ENCODE measurements at places on chromosomes 12 and 14.

GRCh38 chr12:96502477-96502876 is 13.1 kb downstream of the CFAP54 start:
- no peak for DNase-seq

DNA sequence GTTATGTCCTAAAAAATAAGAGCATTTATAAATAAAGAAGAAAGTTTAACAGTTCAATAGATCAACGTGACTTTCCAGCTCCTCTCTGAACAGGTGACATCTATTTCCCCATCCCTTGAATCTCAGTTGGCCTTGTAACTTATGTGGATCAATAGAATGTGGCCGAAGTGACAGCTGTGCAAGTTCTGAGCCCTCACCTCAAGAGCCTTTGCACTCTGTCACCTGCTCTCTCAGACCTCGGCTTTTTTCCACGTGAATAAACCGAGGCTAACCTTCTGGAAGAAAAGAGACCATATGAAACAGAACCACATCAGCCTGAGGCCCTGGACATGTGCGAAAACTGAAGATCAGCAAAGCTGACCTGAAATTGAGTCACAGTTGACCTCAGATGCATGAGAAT is 253.0 kb downstream of the DAD1 start:
- no peak for DNase-seq

GRCh38 chr12:51357374-51358047 is 11.0 kb upstream of the CELA1 start:
- no peak for DNase-seq

DNA sequence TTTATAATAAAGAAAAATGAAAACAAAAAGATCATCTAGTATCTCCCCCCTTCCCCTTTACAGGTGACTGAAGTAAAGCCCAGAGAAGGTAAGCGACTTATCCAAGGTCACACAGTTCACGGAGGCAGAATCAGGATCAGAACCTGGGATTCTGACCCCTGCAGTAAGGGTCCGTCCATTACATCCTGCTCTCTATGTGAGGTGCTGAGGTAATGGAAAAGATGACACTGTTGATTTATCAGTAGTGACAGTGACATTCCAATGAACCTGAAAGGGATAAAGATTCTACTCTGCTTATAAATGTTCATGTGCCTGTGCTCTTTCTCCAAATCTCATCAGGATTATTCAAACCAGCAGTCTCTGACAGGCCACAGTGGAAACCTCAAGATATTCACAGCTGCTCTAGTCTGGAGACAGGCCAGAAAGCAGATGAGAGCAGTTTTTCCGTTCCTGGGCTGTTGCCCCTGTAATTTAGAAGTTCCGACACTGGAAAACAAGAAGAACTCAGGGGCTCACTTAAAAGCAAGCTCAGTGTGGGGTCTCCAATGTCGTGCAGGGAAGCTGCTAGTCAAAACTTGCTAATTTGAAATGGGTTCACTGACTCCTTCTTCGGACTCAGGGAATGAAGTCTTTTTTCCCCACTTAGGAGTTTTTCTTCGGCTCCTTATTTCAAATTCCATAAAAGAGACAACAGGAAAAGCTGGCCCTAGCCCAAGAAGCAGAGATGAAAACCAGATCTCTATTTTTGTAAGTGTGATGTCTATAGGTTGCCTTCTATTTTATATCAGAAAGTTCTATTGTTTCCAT is 131.8 kb upstream of the EEA1 start:
- no peak for DNase-seq

DNA sequence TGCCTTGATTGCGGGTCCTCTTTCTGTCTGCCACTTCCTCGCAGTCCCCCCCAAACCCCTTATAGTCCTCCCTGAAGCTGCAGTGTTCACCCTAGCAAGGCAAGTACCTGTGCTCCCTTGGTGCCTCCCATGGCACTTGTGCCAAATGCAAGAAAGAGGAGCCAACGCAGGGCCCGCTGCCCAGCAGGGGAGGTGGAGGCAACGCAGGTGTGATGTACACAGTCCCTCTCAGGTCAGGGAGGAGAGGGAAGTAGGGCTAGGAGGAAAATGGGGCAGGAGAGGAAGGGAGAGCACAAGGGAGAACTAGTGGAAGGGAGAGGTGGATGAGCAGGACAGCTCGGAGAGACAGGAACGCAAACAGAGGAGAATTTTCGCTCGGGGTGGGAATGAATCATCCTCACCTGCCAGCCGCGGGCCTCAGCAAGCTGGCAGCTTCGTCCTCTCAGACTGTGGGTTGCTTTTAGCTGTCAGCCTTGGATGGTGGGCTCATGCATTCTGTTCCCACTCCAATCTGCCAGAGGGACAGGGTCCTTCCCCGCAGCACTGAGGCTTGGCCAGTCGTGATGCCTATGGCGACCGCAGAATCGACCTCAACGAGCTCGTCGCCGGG is 357.0 kb downstream of the CACNA1C start:
- no peak for DNase-seq

DNA sequence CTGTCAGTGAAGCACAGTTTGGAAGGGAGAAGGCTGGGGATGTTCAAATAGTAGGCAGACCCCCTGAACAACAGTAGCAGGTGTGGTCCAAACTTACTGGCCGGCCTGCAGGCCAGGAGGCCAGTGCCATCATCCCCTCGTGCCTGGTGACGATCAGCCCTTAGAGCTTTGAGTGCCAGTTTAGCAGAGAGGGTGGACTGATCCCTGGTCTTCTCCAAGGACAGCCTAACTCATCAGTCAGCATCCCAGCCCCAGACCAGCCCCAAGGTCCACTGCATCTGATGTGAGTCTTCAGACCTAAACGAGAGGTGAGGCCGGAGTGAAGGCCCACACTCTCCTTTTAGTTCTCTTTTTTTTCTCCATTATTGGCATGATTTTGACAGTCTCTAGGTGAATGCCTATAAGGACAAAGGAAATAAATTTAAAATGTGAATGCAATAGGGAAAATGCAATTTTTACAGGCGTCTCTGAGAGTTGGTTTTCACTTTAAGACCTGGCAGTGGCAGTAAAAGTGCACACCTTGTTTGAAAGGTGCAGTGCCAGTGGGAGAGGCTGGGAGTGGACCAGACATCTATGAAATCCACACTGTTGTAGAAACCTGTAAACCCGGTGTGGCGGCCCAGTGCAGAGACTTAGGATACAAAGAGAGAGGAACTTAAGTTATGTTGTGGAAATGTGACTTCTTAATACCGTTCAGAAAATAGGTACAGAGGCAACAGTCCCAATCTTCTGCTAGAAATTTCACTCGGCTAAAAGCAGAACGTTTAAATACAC is 311.2 kb downstream of the CACNA1C start:
- no peak for DNase-seq

GRCh38 chr12:102806110-102806509 is 110.9 kb downstream of the PAH start:
- DNase-seq = no peak

DNA sequence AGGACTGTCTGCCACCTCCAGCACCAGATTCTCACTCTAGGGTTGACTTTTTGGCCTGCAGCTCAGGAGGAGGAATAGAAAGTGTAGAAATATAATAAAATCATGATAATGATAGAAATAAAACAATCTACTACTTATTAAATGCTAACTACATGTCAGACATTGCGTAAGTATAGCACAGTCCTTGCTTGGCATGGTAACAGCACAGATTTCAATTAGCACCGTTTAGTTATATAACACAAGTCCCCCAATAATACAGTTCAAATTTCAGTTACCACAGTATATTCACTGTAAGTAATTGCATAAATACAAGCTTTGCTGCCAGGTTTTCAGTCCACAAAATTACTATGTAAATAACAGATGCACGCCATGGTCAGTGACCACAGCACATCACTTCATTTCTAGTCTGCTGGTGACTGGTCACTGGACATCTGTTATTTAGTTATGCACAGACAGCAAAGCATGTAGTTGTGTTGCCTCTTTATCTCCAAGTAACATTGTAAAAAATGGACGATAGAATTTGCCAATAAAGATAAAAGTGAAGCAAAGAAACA is 6.5 kb upstream of the GLT8D2 start:
- no peak for DNase-seq

DNA sequence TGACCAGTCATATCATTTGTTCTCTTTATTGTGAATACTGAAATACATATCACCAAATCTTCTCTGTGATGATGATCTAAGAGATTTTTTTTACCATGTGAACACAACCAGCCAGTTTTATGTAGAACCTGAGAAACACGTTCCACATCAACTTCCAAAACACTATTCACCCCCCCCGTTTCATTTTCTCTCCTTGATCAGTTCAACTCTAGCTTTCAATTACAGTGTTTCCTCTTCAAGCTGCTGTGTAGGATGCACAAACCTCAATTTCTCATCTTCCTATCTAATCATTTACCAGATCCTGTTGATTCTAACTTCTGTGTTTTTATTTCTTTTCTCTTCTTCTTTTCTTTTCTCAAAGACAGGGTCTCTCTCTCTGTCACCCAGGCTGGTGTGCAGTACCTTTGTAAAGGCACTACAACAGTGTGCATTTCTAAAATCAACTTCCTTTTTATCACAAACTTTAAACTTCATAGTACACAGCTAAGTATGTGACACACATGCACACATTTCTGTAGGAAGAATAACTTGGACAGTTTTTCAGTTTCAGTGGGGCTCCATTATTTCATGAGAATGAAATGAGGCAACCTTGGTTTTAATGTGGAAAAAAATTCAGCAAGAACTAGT is 149.9 kb upstream of the FBXO33 start:
- DNase-seq = no peak

DNA sequence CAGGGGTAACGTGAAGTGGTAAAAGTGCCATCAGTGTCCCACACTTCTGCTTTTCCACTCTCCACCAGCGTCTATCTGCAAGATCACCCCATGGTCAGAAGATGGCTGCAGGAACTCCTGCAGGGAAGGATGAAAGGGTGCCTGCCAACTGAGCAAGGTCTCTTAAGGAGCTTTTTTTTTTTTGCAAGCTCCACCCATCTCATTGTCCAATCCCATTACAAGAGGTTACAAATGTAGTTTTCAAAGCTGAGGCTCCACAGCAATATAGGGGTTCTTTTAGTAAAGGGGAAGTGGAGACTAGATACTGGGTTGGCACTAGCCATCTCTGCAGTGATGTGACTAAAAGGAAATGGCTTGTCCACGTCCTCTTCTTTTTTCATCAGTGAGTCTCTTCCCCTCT is 5.9 kb upstream of the BHLHE41 start:
- DNase-seq = no peak

DNA sequence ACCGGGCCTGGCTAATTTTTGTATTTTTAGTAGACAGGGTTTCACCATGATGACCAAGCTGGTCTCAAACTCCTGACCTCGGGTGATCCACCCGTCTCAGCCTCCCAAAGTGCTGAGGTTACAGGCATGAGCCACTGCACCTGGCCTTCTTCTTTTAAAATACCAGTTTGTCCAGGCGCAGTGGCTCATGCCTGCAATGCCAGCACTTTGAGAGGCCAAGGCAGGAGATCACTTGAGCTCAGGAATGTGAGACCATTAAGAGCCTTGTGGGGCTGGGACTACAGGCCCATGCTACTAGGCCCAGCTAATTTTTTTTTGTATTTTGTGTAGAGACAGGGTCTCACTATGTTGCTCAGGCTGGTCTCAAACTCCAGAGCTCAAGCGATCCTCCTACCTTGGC is 8.1 kb upstream of the PEBP1 start:
- no peak for DNase-seq

Data from kidney capillary endothelial cell (primary cell).